ENCODE measurements at places on chromosomes 5 and 9.

DNA sequence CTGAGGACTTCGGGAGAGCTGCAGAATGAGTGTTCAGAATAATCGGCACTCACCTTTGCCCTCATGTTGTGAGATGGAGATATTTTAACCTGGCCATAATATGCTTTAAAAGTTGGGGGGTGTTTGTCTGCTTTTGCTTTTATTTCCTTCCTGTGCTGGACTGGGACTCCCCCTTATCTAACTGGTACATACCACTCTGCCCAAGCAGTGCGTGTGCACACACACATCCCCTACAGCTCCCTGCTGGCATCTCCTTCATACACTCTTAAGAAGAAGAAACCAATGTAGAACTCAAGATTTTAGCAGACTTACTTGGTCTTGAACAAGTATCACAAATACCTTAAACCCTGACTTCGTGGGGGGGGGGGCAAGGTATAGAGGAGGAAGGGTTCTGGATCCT lies 146.2 kb upstream of the DMRT1 start:
- no peak for DNase-seq

GRCh38 chr5:151740958-151741373 lies 17.5 kb downstream of the ATOX1 start:
- DNase-seq: peak; percentile 81

DNA sequence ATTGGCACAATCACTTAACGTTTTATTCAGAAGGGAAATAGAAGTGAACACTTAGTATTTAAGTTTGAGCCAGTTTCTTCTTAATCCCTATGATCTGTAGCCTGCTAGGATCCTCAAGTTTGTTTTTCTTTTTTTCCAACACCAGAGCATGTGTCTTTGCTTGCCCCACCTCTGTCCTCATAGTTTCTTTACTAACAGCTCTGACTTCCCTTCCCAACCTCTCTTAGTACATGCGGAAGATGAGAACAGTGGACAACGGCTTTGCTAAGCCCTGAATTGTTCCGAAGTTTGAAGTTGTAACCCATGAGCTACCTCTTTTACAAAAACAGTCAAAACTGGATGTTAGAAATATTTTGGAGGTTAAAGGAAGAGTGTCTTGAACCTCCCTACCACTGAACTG lies 61.7 kb upstream of the TAF11L2 start:
- DNase-seq: peak; percentile 45

- DNase-seq: peak; percentile 55
Observed at GRCh38 chr9:130421802-130422276, 22.9 kb upstream of the ASS1 start.

GRCh38 chr5:133675376-133676154 lies 63.2 kb upstream of the FSTL4 start:
- no peak for DNase-seq

DNA sequence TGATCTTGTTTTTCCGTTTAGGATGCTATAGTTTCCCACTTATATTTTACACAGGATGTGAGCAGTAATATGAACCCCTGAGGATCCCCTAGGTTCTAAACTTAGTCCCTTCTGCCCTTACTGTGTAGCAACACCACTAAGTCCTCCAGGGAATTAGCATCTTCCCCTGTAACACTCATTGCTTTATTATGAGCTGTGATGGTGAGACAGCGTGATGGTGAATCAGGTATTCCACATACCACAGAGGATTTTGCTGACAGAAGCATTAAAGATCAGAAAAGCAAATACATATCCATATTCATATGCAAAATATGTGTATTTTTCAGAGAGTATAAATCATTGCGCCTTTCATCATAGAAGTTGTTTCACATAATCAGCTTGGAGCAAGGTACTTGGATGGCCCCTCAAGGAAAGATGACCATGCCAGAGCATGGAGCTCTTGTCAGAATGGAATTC lies 317.0 kb downstream of the ICE1 start:
- DNase-seq: no peak

DNA sequence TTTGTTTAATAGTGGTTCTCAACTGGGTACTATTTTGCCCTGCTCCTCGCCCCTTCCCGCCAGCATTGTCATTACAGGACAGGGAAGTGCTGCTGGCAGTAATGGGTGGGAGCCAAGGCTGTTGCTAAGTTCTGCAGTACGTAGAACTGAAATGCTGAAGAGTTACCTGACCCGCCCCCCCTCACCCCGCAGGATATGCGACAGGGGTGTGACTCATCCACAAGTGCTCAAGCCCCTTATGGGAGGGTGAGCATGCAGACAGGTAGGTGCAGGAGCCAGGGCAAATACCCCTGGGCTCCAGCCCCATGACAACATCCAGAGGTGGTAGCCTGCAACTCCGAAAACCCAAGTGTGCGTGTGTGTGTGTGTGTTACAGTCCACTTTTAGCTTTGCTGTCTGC lies 35.7 kb downstream of the LRRC70 start:
- DNase-seq: no peak

DNA sequence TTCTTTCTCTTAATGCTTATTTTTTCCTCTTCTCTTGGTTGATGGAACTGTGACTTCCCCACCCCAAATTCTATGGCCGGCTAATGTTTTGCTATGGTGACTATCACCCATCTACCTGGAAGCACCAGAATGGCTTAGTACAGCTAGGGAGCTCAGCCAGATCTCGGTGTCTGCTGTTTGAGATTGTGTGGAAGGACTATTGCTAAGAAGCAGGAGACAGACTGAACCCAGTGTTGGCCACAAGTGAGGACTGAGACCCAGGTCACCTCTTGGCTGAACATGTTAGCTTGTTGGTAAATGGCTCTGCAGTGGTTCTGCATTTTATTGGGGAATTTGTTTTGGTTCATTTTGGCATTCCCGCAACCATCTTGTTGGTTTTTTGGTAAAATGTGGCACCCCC lies 2.7 kb downstream of the PRRC2B start:
- no peak for DNase-seq

GRCh38 chr9:124877021-124877782 lies 15.3 kb downstream of the ARPC5L start:
- no peak for DNase-seq

- DNase-seq: no peak
Observed at GRCh38 chr5:158409507-158409906, 550.6 kb upstream of the CLINT1 start.

GRCh38 chr5:133868946-133869518 lies 99.4 kb downstream of the C5orf15 start:
- peak; percentile 79 for DNase-seq

DNA sequence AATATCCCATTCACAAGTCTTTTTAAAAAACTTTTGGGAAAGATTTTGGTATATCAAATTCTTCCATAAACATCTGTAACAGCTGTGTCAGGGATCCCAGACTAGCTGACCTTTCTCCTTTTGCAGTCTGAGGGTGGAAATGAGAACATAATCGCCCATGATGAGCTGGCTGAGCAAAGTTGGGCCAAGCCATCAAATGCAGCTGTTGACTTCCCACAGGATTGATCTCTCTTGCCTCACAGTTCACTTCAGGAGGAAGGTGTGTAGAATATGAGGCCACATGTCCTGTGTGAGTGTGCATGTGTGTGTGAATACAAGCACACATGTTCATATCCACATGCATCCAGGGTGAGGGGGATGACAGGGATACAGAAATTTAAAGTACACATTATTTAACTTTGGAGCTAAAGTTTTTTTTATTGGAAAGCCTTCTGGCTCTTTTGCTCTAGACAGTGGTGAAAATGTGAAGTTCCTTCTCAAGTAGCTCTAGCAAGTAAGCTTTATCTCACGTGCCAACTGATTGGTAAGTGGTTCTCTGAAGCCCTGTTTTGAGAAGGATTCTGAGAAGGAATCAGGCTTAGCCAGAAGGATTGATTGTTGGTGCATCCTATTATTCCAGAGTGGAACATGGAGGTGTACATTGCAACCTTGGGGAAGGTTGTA lies 468.8 kb upstream of the DMAC1 start:
- no peak for DNase-seq

Measured in iris pigment epithelial cell (primary cell).